Esophagus mucosa (tissue), 1 donor: ENCODE measurements at places on chromosomes 1 and 21.

- ATAC-seq, result no peak
Measured at GRCh38 chr1:206060844-206061243, 7.9 kb downstream of the RHEX start.

DNA sequence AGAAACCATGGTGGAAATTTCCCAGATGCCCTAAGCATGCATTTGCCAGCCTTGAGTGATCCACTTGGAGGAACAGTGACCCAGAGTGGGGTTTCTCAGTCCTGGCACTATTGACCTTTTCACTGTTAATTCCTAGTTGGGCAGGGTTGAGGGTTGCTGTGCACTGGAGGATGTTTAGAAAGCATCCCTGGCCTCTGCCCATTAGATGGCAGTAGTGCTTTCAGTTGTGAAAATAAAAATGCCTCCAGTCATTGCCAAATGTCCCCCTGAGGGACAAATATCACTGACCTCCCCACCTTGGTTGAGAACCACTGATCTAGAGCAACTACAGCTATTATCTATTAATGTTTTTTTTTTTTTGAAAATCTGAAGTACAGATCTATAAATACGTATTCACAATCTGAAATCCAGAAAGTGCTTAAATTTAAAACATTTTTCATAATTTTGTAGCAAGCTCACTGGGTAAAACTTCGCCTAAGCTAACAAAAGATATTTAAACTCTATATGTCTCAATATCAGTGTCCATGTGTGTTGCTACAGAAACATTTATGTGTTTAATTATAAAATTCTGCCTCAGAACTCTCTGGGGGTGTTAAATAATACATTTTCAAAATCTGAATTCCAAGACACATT is 27.3 kb downstream of the F3 start:
- ATAC-seq, result no peak

GRCh38 chr21:41737651-41738324 is 29.1 kb downstream of the RIPK4 start:
- ATAC-seq, result no peak

- ATAC-seq, result no peak
Measured at GRCh38 chr21:29477347-29477746, 178.6 kb downstream of the BACH1 start.

DNA sequence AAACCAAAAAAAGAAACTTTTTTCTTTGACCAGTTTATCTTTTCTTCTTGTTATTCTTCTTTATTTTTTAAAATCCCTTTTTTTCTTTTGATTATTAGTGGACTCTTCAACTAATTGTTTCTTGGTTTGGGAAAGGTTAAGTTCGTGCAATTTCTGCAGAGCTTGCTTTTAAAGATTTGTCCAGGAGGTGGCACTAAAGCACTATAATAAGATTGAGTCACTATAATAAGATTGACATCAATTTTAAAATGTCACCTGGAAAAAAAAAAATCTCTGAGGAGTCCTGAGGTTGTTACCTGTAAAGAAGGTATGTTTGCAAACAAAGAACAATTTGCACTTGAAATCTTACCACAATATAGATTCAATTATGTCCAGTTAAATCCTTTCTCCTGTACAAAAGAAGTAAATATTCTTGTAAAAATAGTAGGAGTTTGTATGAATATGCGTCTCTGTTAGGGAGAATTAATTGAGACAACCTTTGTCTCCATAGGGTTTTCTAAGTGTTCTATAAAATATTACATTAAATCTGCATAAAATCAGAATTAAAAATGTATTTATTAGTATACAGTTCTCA is 166.7 kb downstream of the ADGRL4 start:
- peak; percentile 33 for ATAC-seq

GRCh38 chr1:171345536-171345935 is 31.6 kb downstream of the FMO4 start:
- no peak for ATAC-seq

GRCh38 chr21:27152996-27153395 is 186.1 kb upstream of the ADAMTS5 start:
- ATAC-seq, result peak; percentile 92

GRCh38 chr1:248849152-248849551 is 9.7 kb downstream of the ZNF692 start:
- no peak for ATAC-seq

GRCh38 chr1:112704934-112705627 is 1.8 kb downstream of the RHOC start:
- peak; percentile 56 for ATAC-seq

DNA sequence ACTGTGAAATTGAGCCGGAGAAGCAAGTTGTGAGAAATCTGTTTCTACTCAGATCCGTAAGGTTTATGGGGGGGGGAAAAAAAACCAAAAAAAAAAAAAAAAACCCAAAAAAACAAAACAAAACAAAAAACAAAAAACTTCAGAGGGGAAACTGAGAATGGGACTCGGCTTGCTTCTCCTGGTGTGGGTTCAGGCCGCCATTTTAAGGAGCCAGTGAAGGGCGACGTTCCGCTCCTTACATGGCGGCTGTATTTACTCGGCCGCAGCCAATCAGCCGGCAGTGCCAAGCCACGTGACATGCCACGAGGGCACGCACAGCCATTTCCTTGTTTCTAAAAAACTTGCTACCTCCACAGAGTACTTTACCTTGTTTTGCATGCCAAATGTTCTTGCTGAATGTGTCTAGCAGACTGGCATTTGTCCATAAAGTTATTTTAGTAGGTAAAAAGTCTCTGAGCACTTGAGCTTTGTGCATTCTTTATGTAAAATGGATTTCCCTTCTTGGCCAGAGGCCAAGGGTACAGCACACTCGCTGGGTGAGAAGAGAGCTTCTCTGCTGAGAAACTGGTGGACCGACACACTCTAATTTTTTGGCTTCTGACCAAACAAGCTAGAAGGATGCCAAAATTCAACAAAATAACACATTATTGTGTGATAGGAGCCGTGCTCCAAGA is 101.8 kb downstream of the NFIA start:
- peak; percentile 95 for ATAC-seq

- no peak for ATAC-seq
Measured at GRCh38 chr1:67169496-67169895, 3.2 kb downstream of the IL23R start.

- peak; percentile 20 for ATAC-seq
Measured at GRCh38 chr1:226108935-226109828, 46.7 kb downstream of the H3-3A start.

- ATAC-seq, result no peak
Measured at GRCh38 chr1:2554621-2555387, 1.4 kb upstream of the TNFRSF14 start.

- no peak for ATAC-seq
Measured at GRCh38 chr1:15568387-15569073, 16.3 kb downstream of the AGMAT start.

GRCh38 chr1:162349635-162350330 is 26.9 kb downstream of the SPATA46 start:
- peak; percentile 64 for ATAC-seq

GRCh38 chr1:207752456-207752998 is 673 bp downstream of the CD46 start:
- peak; percentile 54 for ATAC-seq

- ATAC-seq, result no peak
Measured at GRCh38 chr1:164644774-164645644, 86.0 kb downstream of the PBX1 start.

DNA sequence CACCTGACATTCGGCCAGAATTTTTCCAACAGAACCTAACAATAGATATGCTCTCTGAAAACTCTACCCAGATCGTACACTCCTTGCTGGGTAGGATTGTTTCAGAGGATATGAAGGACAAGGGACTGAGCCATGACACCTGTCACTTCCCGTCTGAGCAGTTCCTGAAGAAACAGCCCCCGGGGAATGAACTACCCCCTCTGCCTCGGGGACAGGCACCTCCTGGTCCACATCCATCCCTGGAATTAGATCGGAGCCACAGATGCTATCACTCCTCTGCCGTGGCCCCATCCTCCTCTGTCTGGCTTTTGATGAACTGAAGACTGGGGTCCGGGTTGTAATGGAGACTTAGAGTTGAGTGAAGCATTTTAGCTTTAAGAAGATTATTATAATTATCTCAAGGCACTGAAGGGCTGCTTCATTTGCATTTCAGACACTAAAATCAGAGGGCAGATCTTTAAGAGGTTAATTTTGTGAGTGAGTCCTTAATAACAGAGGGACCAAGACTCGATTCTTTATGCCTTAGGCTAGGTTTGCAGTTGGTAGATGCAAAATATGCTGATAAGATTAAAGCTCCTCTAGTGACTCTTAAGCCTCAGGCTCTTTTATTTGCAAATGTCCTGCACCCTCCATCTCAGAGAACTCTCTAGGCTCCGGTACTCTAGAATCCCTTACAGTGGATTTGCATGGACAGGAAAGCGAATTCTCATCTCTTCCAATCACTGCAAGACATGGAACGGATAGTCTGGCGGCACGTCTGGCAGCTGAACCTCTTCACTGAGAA is 333.8 kb downstream of the KIF26B start:
- ATAC-seq, result no peak

GRCh38 chr21:41439248-41439647 is 13.2 kb downstream of the MX1 start:
- no peak for ATAC-seq

DNA sequence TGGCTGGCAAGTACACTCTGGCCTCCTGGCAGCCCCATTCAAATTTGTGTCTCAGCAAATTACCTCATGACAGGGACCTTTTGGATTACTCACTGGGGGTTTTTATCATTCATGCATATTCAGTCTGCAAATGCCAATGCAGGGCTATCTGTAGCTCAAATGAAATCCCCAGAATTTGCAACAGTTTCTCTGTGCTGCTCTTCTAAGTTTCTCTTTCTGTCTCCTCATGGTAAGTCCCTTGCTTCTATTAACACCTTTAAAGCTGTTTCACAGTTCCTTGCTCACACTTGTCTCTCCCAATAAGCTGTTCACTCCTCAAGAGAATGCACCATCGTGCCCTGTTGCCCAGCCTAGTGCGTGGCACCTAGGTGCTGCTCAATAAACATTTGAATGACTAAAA is 3.3 kb upstream of the FAM78B start:
- ATAC-seq, result no peak

- no peak for ATAC-seq
Measured at GRCh38 chr1:8970870-8971337, 25.2 kb downstream of the CA6 start.

- peak; percentile 10 for ATAC-seq
Measured at GRCh38 chr1:21503706-21504377, 5.4 kb upstream of the ALPL start.

DNA sequence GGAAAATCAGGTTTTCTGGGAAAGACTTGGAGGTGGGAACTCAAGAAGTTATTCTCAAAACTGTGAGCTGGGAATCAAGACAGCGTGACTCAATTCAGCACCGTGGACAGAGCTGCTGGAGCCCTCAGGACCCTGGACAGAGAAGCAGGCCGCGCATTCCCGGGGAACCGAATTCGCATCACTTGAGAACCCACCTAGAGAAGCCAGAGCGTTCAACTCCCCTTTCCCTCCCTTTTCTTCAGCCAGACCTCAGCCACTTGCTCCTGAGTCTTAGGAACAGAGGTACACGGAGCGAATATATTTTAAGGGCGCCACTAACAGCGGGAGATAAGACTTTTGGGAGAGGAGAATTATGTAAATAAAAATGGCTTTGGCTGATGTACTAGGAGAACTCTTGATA is 2.0 kb upstream of the LIN28A start:
- peak; percentile 70 for ATAC-seq

- ATAC-seq, result no peak
Measured at GRCh38 chr21:44039828-44040227, 27.7 kb downstream of the TRAPPC10 start.

GRCh38 chr21:36678538-36678937 is 20.4 kb upstream of the SIM2 start:
- ATAC-seq, result peak; percentile 60

DNA sequence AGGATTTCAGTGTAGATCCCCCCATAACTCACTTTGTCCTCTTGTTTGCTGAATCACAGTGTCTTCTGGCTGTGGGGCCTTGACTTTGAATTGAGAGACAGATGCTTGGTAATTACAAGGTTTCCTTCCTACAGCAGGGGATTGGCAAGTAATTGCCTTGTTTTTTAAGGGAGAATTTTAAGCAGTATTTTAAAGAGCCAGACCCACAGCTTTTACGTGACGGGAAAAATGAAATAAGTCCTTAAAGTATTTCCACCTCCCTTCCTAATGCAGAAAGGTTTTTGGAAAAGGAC is 41.0 kb downstream of the PGBD5 start:
- ATAC-seq, result no peak

GRCh38 chr1:176802316-176802715 is 339.3 kb downstream of the PAPPA2 start:
- no peak for ATAC-seq

GRCh38 chr1:6466023-6466422 is at the start of gene TNFRSF25:
Gene TNFRSF25, minus strand, starts transcription at chr1:6466173. Its CDS starts 66 bp downstream, at chr1:6466107.
- no peak for ATAC-seq

DNA sequence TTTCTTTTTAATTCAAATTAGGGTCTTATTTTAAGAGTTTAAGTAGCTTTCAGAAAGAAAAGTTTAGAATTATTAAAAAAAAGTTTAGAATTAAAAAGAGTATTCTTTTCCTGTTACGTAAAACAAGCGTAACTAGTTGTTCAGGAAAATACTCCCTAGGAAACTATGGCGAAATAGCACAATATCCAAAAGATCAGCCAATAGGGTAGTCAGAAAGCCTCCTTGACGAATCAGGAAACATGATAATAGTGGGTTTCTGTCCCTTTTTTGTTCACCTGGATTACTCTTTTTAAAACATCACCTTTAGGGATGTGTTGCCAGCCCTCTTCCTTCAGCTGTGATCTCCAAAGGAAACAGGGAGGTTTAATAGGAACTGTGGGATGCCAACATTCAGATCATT is 25.2 kb downstream of the S1PR1 start:
- no peak for ATAC-seq

- ATAC-seq, result peak; percentile 71
Measured at GRCh38 chr1:107965110-107965991, at the start of gene VAV3. Gene VAV3, minus strand, starts transcription at chr1:107965180. Its CDS starts 311 bp downstream, at chr1:107964869.

- no peak for ATAC-seq
Measured at GRCh38 chr21:29514652-29515247, 216.0 kb downstream of the BACH1 start.

DNA sequence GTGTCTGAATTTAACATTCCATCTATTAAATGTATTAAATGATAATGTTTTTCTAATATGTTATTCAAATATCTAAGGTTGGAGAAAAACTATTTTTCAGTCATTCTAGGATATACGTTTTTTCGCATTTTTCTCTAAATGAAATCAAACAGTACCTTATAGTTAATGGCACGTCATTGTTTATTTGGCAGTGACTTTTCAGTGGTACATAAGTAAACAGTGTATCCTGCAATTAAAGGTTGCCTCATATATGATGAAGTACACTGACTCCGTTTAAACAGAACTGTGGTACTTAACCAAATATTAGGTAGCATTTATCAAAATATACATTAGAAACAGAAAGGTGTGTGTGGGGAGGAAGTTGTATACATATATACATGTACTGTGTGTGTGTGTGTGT is 79.2 kb downstream of the EPS15 start:
- ATAC-seq, result no peak

GRCh38 chr1:50930965-50931737 is 28.9 kb downstream of the FAF1 start:
- no peak for ATAC-seq

DNA sequence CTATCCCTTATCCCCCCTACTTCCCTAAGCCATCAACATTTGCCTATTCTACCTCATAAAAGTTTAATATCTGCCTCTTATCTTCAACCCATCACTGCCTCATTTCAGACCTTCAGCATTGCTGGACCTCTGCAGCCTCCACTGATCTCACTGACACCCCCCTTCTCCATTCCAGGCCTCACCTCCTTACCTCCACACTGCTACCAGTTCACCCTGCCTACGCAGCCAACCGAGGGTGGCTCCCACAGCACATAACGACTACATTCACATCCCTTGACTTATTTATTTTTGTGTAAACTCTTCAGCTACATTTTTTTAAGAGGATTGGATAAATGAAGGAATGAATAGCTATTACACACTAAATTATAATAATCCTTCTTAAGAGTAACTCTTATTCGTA is 14.2 kb downstream of the CLCC1 start:
- no peak for ATAC-seq

- no peak for ATAC-seq
Measured at GRCh38 chr1:19381261-19381660, 69.1 kb downstream of the SLC66A1 start.
